ENCODE measurements at places on chromosomes 1 and 21.

- DNase-seq = no peak
Measured at GRCh38 chr1:207362962-207363860, 41.7 kb downstream of the CD55 start.

DNA sequence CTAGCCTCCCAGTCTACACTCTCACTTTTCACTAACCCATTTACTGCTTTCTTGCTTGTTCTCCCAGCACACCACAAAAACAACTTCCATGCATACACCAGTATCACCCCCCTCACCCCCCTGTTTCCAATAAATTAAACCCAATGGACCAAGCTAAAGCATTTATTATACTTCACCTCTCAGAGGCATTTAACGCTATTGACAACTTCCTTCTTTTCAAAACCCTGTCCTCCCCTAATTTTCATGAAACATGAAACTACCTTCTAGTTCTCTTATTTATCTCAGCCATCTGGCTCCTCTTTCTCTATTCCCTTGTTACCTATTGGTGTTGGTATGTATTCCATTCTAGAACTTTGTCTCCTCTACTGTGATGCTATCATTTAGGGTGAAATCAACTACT, 32.3 kb downstream of the PTPRC start:
- no peak for DNase-seq

DNA sequence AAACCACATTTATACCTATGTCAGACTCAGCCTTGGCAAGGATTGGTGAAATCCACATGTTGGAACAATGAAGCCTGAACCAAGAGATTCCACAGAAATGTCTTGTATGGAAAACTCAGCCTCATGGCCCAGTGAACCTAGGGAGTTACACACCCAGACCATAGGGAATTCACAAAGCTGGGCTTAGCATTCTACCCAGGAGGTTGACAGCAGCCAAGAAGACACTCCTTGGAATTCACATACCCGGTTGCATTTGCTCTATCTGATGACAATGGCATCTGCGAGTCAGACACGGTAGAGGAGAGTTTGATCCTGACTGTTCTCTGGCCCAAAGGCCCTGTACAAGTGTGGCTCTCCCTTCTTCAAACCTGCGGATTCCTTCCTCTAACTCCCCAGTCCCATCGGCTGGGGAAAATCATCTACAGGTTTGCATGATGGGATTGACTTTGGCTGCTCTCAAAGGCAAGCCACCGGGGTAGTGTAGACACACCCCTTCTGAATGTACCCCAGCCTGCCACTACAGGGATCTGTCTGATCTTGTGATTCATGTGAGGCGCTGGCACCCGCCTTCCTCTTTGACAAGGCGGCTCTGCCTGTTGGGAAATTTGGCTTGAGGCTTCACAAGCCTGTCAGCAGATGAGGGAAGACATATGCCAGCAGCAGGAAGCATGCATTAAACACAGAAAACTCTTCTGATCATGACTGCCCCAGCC, 297.3 kb upstream of the KAZN start:
- DNase-seq = no peak

- DNase-seq = no peak
Measured at GRCh38 chr1:78102082-78102481, 56.3 kb downstream of the GIPC2 start.

DNA sequence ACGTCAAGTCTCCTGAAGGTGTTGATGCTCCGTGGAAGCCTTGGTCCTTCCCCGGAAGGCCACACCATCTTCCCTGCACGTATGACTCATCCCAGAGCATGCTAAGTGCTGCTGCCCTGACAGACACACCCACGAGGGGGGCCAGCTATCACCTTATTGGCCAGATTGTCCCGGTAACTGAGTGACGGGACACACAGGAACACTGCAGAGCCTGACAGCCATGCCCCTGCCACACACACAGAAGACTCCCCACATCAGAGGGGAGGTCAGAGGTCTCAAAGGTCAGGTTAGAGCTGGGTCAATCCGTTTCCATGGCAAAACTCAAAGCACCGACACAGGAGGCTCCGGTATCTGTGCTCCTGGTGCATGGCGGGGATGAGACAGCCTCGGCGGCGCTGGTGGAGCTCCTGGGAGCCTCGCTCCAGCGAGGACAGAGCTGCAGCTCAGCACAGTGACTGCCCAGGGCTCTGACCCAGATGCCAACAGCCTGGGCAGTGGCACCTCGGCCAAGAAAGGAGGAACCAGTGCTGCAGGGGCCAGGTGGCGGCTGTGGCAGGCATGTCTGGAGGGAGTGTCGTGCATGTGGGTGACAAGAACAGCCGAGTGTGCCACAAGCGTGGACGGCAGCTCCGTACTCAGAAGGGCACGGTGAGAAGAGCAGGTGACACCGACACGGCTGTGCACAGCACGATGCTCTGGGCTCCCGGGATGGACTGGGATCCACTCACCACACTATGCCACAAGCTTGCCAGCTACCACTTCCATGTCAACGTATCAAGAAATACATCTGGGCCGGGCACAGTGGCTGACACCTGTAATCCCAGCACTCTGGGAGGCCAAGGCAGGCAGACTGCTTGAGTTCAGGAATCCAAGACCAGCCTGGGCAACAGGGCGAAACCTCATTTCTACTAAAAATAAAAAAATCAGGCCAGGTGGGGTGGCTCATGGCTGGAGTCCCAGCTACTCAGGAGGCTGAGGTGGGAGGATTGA, 14.8 kb upstream of the TMEM240 start:
- DNase-seq = no peak

DNA sequence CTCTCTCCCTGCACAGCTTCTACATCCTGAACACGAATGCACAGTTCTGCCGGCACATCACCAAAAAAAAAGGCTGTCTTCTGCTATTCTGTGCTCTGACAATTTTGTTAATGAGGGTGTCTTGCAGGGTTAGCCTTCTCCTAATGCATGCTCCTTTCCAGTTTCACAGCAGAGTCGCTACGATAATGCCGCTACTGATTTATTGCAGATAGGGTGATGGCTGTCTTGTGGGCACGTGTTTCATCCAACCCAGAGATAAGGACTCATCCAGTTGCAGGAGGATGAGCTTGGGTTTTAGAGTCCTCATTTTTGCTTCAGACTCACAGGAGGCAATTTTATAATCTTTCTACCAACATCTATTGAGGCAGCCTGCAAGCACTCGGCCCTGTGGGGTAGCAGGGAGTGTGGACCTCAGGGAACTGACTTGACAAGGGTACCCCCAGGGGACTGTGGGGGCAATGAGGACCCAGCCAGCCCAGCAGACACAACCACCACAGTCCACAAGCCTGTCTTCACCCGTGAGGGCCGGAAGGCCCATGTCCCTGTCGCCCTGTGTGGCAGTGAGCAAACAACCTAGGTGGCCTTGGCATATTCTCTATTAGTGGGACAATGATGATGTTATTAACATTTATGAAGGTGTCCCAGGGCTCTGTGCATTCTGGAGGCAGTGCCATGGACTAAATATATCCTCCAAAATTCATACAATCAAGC, 15.4 kb upstream of the UTS2 start:
- DNase-seq = no peak

DNA sequence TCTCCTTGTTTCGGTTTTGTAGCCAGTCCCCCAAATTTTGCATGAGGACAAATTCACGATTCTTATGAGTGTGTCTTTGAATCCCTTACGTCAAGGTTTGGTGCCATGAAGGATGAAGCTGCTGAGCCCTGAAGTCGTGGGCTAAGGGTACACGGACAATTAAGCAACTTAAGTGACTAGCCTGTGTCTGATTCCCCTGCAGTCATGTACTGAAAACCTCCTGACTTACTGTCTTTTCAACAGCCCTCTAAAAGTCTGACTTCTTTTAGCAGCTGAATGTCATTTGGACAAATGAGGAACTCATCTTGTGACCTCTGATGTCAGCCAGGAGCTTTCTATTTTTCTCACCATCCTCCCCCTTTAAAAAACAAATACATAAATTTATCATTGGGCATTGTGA, 27.1 kb upstream of the C1orf105 start:
- no peak for DNase-seq

DNA sequence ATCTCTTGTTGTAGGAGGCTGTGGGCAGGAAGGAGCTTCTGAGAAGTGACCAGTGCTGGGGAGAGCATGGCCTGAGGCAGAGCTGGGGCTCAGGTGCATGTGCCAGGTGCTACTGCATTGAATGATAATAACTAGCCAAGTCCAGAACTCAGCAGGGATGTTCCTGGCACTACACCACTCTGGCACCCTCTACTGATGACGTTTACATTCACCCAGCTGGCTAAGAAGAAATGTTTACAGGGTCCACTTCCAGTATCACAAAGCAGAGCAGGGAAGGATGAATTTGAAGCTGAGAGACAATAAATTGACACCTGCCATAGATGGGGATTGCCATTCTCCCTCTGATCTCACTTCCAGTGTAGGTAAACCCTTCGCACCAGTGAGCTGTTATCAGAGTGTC, 411.8 kb downstream of the SETD4 start:
- DNase-seq = no peak

GRCh38 chr21:37184784-37185593, 82.1 kb downstream of the VPS26C start:
- no peak for DNase-seq

DNA sequence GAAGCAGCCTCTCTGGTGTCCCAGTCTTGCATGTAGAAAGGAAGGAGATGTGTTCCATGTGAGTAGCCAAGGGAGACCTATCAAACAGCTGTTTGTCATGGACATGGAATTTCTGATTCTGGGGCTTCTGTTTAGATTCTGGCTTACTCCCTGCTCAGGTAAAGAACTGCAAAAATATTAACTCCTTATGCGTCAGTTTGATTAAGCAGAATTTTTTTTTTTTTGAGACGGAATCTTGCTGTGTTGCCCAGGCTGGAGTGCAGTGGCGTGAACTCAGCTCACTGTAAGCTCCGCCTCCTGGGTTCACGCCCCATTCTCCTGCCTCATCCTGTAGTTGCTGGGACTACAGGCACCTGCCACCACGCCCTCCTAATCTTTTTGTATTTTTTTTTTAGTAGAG, 6.8 kb downstream of the ARV1 start:
- no peak for DNase-seq

DNA sequence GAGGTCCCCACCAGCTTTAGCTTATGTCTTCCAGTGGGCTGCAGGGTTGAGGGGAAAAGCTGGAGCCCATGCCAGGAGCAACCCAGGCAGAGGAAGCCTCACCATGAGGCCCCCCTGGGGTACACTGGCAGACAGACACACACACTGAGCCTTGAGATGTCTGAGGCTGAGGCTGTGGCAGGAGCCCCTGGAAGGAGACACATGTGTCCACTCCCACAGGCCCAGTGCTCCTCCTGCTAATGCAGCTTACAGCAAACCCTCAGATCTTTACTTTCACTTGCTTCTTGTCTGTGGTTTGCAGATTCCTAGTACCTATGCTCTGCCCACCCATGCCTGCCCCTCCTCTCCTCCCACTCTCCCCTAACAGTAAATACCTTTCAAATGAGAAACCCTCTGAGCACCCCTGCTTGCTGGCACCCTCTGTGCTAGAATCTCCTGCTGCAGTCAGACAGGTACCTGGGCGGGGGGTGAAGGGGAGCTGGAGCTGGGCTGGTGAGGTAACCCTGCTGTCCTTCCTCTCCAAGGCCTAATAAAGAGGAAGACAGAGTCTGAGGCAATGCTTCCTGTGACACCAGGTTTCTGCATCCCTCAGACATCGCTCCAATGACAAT, 63.4 kb upstream of the NEK2 start:
- no peak for DNase-seq

DNA sequence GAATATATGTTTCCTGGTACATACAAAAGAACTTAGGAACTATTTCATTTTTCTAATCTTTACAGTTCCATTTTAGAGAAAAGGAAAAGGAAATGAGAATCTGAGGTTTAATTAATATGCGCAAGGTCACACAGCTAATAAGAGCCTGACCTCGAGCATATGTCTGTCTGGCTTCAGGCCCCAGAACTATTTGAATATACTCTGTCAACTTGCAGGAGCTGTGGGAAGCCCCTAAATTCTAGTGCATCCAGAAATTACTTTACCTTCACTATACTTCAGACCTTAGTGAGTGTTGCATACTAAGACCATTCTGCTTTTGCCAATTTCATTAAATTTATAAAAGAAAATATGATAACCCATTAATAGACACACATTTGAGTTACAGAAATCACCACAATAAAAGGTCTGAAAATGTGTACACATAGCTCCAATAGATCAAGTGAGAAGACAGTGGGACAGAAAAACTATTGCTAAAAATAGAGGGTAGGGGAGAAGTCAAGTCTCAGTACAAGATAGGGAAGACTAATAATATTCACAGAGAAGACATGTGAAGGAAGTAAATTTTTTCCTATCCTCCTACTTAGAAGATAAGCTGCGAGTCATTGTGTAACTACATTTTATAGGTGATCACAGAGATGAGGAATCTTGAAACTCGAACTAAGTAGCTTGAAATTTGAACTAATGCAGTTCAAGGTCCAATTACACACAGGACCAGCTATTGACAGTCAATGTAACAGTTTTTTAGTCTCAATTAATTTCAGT, 3.8 kb downstream of the RGS13 start:
- DNase-seq = no peak

DNA sequence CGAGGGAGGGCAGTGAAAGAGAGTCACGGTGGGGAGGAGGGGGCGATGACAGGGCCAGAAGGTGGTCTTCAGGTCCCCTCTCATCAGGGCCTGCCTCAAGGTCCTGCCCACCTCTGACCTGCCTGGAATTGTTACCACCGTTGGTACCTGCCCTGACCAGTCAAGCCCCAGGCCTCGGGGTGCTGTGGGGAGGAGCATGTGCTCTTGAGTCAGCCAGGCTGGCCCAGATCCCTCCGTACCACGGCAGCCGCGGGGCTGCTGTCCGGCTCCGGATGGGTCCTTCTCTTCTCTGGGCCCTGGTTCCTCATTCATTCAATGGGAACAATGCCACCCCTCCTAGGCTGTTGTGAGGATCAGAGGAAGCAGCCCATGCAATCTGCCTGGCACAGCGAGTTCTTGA, 22.0 kb downstream of the SERINC2 start:
- no peak for DNase-seq

DNA sequence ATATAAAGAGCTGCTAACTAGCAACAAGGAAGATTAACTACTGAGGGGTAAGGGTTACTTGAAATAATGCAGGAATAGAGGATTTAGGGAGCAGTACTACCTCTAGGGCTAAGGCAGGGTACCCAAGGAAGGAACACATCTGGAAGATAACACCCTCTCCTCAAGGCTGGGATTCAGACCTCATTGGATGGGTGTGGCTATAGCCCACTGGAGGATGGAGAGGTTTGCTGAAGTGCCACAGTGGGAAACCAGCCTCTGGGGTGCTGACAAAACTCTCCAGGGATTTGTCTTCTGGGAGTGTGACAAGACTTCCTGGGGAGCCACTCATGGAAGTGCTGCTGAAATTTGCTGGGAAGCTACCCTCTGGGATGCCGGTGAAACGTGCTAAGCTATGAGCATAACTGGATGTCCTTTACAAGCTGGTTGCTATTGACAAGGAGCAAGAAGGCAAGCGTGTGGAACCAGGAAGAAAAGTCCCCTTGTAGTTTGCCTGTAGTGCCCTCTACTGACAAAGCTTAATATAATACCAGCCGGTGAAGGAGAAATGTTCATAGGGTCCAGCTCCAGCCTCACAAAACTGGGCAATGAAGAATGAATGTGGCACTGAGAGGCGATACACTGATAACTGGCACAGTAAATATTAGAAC, 122.8 kb upstream of the USP24 start:
- DNase-seq = no peak

GRCh38 chr1:21882721-21883415, 54.2 kb downstream of the HSPG2 start:
- no peak for DNase-seq

GRCh38 chr1:66750577-66750976, 1.7 kb upstream of the DYNLT5 start:
- no peak for DNase-seq

GRCh38 chr1:200535605-200536004, 84.9 kb downstream of the KIF14 start:
- no peak for DNase-seq

GRCh38 chr1:151367658-151368392, 4.7 kb downstream of the SELENBP1 start:
- DNase-seq = no peak

Measured in mesothelial cell of epicardium (in vitro differentiated cells).